ENCODE measurements at places on chromosomes 2 and 18.

- no peak for DNase-seq
Observed at GRCh38 chr2:99451686-99452085, 38.1 kb downstream of the REV1 start.

DNA sequence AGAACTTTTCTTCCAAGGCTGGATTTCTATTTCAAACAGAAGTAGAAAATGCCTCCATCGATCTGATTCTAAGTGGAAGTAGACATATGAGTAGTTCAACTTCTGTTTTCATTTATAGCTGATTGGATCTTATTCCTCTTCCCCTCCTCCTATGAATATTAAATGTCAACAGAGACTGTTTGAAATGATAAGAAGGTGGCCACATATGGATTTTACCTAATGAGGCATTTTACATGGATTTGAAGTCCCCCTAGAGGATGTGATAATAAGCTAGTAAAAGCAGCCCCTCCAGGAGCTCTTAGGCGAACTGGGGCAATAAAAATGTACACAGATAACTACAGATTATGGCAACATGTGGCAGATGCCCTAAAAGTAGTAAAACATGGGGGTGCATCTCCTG lies 71.0 kb downstream of the UPP2 start:
- DNase-seq, result no peak

DNA sequence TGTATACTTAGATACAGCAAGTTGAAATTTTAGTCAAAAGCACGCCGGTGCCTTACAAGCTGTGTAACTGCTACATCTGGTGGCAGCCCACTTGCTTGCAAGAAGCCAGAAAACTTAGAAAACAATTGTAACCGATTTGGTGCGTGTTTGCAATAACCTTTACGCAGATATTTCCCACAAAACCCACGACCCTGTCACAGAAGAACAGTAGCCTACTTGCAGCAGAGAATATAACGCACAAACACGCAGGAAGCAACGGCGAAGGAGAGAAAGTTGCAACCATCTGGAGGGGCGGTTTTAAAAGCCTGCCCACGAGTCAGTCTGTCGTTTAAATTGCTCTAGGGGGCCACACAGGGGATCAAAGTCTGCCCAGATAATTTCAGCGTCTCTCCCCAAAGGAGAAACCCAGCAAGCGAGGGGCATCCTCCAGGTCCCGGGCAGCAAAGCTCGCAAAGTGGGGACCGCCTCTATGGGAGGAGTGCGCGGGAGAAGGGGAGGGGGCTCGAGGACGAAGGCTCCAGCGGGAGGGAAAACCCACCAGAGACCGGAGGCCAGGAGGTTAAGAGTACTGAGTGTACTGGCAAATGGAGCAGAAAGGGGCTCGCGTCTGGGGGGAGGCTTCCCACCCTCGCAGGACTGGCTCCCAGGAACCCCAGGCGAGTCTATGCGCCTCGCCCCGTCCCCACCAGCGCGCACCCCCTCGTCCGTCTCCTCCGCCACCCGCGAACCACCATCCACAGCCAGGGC lies 1.1 kb downstream of the TLK1 start:
- DNase-seq, result peak; percentile 2

GRCh38 chr2:41241325-41242000 lies 789.6 kb upstream of the SLC8A1 start:
- no peak for DNase-seq

GRCh38 chr18:28485210-28485801 lies 308.4 kb upstream of the CDH2 start:
- DNase-seq, result no peak
